ENCODE measurements at places on chromosomes 7 and 10. TPM values are rescaled to one million over a fixed set of nuclear protein-coding genes. Genes with fewer than 3 reads are reported as not detected.

GRCh38 chr7:81484261-81484660, 285.6 kb downstream of the HGF start:
- peak; percentile 18 for DNase-seq

DNA sequence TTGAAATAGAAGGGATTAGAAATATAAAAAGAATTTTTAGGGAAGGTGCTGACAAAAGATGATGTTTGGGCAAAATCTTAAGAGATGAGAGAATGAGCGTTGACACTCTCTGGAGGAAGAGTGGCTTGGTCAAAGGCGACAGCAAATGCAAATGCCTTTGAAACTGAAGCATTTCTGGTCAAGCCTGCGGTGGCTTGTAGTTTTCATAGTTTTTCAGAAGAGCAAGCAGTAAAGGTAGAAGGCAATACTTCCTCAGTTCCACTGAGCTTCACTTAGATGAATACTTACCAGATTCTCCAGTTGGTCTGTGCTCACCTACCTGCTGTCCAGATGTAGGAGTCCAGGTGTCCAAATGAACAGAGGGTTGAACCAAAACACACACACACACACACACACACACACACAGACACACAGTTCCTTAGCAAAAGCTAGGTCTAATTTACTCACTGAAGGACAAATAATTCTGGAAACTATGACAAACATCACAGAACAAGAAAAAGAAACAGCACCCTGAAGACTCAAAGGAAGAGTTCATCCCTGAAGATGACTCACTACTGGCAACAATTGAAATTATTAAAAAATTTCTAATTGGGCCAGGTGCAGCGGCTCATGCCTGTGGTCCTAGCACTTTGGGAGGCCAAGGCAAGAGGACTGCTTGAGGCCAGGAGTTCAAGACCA, 12.1 kb upstream of the STK17A start:
- no peak for DNase-seq

- DNase-seq, result no peak
These were observed 168.9 kb downstream of the CSTF2T start for GRCh38 chr10:51530541-51530940.

- no peak for DNase-seq
These were observed 508.6 kb downstream of the TNS3 start for GRCh38 chr7:47073284-47073683.

DNA sequence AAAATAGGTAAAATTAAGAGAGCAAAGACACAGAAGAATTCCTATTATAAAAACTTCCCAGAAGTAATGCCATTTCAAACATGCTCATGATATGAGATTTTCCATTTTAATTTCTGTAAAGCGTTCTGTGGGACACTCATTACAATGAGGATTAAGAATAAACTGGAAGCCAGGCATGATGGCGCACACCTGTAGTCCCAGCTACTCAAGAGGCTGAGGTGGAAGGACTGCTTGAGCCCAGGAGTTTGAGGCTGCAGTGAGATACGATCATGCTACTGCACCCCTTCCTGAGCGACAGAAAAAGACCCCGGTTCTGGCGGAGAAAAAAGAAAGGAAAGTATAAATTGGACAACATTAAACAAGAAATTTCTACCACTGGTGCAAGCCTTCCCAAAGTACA, 1.5 kb downstream of the DNA2 start:
- DNase-seq, result no peak

GRCh38 chr10:43114743-43115611, 23.3 kb upstream of the CSGALNACT2 start:
- no peak for DNase-seq

DNA sequence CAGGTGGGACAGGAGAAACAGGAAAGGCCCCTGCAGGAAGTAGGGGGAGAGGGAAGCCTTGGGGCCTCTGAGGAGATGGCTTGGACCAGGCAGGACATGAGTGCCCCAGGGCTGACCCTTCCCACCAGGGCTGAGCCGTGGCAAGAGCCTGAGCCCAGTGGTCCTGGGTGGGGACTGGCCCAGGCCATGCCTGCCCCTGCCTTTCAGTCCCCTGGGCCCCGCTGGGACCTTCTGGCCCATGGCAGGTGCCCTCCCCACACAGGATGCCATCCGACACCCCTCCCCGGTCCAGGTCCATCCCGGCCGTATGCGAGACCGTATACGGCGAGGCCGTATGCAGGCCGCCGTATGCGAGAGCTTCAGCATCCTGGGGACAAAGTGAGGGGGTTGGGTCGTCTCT, 2.0 kb downstream of the GRIFIN start:
- DNase-seq, result no peak

DNA sequence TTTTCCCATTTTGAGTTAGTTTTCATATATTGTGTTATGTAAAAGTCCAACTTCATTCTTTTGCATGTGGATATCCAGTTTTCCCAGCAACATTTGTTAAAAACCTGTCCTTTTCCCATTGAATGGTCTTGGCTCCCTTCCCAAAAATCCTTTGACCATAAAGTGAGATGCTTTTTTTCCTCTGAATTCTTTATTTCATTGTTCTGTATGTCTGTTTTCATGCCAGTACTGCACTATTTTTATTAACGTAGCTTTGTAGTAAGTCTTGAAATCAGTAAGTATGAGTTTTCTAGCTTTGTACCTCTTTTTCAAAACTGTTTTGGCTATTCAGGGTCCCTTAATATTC, 20.0 kb downstream of the C1GALT1 start:
- no peak for DNase-seq

DNA sequence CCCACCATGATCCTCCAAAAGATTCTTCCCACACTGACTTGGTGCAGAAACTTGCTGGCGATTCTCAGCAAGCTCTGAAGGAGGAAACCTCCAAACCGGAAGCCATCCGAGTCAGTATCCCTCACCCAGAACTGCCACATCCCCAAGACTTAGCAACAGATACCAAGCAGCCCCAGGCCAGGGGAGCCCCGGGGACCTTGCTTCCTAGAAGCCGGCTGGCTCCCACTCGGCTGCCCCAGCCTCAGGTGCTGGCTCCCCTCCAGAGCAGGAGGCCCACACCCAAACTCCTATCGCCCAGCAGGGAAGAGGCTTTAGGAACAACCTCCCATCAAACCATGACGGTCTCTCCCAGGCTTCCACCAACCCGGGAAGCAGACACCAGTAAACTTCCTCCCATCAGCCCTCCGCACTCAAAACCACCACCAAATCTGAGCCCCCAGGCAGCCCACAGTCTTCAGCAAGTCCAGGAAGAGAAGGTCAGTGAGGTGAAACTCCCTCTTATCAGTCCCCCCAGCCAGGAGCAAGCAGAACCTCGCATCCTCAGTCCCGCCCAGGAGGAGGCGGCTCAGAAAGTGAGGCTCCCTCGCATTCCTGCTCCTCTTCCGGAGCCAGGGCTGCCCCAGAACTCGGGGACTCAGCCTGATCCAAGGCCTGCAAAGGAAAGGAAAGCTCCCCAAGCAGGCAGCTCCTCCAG, 82.3 kb downstream of the LRGUK start:
- DNase-seq, result peak; percentile 20

DNA sequence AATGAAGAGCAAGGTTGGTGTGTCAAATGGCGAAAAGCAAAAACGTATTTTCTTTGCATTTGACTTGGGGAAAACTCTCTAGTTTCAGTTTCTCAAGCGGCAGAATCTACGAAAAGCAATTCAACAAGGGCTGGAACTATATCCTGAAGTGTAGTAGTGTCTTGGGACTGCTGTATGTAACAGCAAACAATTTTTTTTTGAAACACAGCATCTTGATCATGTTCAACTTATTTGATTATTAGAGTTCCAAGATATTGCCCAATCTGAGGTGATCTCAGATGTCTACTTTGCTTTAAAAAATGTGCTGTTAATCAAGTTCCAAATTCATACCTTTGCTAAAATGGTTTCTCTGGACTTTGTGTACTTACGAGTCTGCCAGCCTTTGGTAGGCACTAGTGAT, 120.6 kb downstream of the ZWINT start:
- DNase-seq, result no peak

DNA sequence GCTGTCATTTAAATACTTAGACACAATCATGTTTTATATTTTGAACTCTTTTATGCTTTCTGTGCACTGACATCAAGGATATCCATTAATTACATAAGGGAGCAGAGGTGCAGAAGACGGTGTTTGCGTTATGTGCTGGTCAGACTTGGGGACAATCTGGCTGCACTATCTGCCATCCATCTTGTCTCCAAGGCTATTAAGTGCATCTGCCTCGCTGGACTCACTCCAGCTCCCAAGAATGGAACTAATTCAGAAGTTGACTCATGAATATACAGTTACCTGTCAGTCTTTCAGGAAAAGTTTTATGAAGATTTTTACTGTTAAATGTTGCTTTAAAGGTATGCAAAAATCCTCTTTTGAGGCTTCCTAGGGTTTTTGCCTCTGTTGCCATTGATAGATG, 391.0 kb downstream of the SUGCT start:
- no peak for DNase-seq

DNA sequence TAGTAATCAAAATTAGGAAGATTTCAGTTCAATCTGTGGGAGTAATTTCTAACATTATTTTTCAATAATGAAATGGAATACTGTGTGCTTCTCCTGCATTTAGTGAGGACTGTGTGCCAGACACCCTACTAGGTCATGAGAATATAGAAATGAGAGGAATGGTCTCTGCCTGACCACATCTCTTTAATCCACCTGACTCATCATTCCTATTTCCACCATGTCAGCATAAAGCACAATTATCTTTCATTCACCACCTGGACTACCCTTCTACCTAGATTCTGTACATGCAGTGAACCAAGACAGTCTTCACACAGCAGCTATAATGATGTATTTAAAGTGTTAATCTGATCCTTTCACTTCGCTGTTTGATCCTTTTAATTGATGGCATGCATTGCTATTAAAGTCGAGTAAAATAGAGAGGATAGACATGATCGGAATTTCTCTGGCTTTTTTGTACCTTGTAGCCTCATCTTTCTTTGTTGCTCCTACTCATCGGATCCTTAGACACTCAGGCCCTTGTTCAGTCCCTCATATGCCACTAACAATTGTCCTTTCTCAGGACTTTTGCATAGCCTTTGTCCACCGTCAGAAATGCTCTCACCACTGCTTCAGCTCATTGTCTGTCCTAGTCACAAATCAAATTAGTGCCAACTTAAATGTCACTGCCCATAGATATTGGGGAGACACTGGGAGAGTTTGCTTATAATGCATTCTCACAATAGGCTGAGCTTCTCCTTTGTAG, 1037.1 kb downstream of the REEP3 start:
- DNase-seq, result no peak

- no peak for DNase-seq
These were observed 401.9 kb downstream of the POM121L12 start for GRCh38 chr7:53437336-53437735.

DNA sequence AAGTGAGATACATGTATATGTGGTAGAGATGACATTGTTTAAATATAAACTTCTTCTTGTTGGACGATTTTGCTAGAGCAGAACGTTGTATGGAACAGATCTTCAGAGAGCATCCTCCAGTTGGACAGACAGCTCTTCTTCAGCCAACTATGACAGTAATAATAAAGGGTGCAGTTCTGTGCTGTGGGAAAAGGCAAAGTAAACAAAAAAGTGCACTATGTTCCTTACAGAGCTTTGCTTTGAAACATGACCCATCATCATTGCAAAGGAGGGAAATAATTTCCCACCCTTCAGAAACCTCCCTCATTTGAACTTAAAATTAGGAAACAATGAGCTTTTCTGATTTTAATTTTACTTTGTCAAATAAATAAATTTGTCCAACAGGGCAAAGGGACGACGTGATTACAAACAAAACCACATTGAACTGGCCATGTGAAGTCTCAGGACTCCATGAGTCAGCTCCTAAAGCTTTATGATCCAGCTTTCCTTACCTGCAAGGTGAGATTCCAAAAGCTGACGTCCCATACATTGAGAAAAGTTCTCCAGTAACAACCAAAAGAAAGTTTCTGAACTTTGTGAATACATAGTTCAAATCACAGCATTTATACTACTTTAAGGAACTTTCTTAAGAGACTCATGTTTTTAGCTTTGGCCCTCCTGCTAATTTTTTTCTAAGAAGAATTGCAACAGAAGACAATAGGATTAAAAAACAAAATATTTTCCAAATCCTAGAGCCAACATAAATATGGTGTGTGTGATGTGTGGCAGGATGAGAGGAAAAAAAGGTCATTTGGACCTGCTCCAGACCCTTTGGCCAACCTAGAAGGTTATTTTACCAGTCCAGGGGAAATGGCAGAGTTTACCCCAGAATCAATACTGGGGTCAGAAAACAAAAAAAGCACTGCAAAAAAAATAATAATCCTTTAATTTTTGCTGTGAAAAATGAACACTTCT, 565.4 kb upstream of the NRP1 start:
- DNase-seq, result no peak

- no peak for DNase-seq
These were observed 28.6 kb downstream of the MTURN start for GRCh38 chr7:30163231-30163894.

DNA sequence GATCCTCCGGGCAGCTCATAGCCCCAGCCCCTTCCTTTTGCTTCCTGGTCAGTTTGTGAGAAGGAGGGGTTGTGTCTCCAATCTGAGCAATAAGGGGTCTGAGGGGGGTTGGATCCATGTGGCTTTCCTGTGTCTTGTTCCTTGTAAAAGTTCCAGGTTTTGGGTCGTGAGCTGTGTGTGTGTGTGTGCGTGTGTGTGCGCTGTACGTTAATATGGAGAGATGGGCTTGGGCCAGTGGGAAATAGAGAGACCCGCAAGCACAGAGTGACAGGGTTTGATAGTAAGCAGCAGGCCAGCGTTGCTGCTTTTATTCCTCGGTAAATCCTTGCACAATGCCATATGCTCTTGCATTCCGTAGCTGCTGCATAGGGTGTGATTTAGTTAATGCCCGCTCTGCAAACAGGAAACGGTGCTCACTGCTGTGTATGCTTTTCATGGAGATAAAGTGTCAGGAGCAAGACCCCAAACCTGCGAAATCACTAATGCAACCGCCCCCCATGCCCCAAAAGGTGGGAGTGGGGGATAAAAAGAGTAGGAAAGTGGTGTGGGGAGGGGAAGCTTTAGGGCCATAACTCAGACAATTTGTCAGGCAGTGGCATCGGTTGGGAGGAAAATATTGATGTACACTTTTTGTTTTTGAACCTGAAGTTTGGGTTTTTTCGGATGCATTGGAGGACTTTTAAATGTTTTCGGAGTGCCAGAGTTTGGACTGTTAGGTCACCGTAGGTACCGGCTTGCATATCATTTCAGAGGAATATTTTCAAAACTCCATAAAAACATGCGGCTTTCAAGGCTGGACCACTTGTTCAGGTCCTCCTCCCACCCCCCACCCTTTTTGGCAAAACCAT, 108.7 kb downstream of the TCF7L2 start:
- DNase-seq, result no peak

GRCh38 chr10:5976512-5977470, 552 bp downstream of the IL15RA start:
- DNase-seq, result peak; percentile 45

- DNase-seq, result peak; percentile 61
These were observed 751 bp downstream of the PAX2 start for GRCh38 chr10:100745882-100746783.

- peak; percentile 50 for DNase-seq
These were observed 4.6 kb downstream of the LFNG start for GRCh38 chr7:2523941-2524807.

- DNase-seq, result no peak
These were observed 128.9 kb downstream of the MTPAP start for GRCh38 chr10:30219971-30220751.

- no peak for DNase-seq
These were observed 18.5 kb downstream of the SFTPA1 start for GRCh38 chr10:79628988-79629954.

The NUTM2E gene
- 0.15 TPM for total RNA-seq

The C10orf62 gene
- total RNA-seq, result not detected

The ICA1 gene
- total RNA-seq, result 33.4 TPM

The C10orf105 gene
- 0.48 TPM for total RNA-seq

The GARS1 gene
- total RNA-seq, result 158 TPM

The ABI1 gene
- 27.9 TPM for total RNA-seq

The RBP3 gene
- not detected for total RNA-seq

The FAM221A gene
- total RNA-seq, result 24.9 TPM
